SK-N-MC (cell line): ENCODE measurements at places on chromosomes 1 and 21.

DNA sequence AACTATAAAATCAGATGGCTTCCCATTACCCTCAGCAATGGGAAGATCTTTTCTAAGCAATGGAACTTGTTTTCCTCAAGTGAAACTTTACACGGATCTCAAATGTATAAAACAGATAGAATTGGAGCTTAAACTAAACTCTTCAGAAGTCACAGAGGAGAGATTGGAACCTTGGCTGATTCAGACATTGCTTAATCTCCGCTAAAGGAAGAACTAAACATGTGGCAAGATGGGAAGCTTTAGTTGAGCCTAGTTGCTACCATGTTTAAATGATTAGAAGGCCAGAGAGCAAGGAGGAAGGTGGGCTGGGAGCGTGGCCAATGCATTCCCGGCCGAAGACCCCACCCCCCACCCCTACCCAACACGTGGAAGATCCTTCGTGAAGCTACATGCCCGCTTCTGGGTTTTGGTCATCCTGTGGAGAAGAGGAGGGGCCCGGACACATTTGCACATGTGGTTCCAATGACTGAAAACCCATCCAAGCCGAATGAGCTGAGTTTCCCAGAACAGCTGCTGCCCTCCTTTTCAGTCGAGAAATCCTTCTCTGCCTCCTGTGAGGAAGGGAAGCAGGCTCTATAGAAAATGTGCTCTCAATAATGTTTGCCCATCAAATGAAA is 164.3 kb downstream of the MIS18A start:
- no peak for DNase-seq

DNA sequence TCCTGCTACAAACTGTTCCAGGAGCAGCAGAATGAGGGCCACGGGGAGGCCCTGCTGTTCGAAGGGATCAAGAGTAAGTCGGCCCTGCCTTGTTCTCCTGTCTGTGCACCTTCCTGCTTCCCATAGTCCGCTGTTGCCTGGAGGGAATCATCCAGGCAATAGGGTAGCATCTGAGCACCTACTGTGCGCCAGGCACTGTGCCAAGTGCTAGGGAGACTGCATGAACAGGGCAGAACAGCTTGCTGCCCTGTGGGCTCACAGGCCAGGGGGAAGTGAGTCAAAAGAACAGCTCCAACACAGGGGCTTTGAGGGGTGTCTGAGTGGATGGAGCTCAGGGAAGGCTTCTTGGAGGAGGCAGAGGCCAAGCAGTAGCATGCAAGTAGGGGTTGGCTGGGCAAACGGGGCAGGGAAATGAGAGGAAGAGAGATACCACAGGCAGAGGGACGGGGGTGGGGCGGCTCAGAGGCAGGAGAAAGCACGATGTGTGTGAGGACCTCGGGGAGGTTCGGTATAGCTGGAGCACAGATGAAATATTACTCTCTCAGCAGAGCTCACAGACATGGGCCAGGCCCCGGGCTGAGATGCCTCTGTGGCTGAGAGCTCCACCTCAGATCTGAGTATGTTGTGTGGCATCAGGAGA is 15.5 kb upstream of the PADI6 start:
- no peak for DNase-seq

DNA sequence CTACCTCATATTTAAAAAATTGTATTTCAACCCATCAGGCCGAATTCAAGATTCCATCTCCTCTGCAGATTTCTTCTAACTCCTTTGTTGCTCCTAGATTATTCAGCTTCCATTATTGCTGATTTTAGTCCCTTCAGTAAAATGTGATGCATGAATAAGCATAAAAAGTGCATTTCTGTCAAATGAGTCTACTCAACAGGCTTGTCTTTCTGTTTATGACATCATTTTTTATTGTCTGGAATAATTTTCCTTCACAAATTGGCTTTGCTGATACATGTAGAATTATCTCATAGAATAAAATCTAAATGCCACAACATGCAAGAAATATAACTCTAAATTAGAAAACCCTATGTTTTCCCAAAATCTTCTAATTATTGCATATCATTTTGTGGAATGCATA is 1.6 kb upstream of the OR2M5 start:
- DNase-seq: no peak

DNA sequence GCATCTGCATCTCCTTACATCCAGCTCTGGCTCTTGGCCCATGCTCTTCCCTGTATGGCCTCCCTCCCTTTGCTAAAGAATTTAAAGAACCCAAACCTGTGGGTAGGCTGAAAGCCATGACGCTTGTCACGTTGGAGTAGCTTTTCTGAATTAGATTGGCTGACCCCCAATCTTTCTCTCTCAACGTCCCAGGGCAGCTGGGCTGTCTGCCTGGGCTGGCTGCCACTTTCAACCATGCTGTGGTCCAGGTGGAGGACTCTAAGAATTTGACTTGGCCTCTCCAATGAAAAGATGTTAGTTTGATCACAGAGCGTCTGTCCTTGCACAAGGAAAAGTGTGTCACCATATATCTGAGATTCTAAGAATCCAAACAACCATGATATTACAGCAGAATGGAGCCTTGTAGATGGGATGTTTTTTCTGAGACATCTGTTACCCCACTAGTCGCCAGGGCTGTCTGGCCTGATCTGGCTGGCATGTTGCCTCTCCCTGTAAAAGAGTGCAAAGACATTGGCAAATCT is 6.5 kb upstream of the IGSF3 start:
- DNase-seq: no peak

- DNase-seq: no peak
Measured at GRCh38 chr1:27150183-27150582, 4.7 kb downstream of the SLC9A1 start.

DNA sequence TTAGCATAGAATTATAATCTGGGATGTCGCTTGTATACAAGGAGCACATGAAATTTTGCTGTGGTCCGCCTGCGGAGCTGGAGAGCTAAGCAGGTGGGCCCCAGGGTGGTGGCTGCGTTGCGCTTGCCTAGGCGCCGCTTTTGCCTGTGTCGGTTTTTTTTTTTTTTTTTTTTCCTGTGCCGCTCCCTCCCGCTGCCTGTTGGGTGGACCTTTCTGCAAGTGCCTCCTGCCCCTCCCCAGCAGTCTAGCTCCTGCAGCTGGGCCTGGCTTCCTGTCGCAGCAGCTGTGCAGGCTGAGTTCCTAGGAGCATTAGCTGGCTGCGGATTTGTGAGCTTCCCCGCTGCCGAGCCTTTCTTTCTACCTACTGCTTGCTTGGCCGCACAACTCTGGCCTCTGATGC is 20.6 kb downstream of the PYHIN1 start:
- DNase-seq: no peak

DNA sequence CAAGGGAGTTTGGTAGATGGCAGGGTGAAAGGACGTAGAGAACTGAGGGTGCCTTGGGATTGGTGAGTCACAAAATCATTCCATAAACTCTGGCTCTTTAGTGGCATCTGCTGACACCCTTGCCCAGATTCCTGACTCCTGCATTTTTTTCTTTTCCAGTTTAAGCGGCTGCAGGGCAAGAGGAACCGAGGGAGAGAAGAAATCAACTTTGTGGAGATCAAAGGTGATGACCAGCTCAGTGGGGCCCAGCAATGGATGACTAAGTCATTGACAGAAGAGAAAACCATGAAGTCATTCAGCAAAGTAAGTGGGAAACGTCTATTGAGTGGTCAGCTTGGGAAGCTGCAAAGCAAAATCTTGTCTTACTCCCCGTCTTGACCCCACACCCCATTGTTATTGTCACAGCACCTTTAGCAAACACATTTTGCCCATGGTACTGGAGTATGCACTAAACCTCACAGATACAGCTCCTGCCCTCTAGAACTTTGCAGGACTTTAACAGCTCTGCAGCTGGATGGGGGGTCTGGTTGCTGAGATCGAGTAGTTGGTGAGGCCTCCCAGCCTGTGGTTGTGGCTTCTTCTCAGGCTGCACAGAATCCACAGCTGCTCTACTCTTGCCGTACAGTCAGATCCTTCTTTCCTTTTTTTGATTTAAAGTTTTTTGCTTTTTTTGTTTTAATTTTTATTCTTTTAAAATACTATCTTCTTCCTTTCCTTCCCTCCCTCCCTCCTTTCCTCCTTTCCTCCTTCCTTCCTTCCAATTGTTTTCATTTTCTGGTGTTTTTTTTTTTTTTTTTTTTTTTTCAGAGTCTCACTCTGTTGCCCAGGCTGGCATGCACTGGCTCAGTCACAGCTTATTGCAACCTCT is 21.9 kb downstream of the SH2D2A start:
- no peak for DNase-seq

DNA sequence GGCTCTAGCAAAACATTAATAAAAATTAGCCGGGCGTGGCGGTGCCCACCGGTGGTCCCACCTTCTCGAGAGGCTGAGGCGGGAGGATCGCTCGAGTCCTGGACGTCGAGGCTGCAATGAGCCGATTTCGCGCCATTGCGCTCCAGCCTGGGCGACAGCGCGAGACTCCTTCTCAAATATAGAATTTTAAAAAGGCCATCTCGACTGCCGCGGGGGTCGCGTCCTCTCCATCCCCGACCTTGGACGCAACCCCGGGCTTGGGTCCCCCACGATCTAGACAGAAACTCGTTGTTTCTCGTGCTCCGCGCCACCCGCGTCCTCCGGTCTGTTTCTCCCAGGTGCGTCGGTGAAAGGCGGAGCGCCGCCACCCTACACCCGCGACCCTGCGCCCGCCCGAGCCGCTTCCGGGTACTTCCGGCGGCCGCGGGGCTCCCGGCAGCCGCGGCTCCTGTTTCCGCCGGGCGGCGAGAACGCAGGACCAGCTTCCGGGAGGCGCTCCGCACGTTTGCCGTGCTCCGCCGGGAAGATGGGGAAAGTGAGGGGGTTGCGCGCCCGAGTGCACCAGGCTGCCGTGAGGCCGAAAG is at the start of gene SLX9:
TSS of gene SLX9 (plus strand) at position 498 of the 584 bp plus-strand sequence. CDS start at position 527, 29 bp downstream.
- no peak for DNase-seq

DNA sequence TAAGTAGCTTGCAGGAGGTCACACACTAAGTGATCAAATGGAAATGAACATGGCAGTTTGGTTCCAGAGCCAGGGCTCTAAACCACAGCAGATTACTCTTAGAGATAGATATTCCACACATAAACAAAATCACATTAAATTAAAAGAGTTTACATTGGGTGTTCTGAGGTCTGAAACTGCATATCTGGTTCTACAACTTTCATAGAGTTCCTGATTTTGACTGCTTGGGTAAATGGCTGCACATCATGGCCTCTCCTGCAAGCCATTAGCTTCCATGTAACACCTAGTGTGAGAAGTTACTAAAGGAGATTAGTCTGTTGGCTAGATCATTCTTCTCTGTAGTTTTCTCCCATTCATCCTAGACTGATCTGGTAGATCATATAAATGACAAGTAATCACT is 12.8 kb upstream of the XCL2 start:
- no peak for DNase-seq

DNA sequence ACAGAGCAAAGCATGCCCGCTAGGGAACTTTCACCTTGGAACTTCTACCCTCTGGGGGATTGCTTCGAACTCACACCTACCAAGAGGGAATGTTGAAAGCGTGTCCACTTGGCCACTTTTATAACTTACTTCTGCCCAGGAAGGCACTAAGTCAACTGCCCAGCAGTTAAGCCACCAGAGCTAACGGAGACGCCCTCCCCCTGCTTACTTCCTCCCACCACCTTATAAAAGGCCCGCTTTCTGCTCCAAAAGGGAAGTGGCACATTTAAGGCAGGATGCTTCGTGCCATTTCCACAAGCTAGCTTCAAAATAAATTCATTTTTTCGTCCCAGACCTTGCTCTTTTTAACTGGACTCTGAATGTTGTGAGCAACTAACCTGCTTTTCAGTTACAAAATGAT is 3.2 kb upstream of the AK2 start:
- DNase-seq: no peak

- DNase-seq: no peak
Measured at GRCh38 chr1:119294722-119295121, 73.9 kb upstream of the HAO2 start.
